Neural crest cell (in vitro differentiated cells): ENCODE measurements at places on chromosomes 12 and 14. TPM values are rescaled to one million over a fixed set of nuclear protein-coding genes. Genes with fewer than 3 reads are reported as not detected.

DNA sequence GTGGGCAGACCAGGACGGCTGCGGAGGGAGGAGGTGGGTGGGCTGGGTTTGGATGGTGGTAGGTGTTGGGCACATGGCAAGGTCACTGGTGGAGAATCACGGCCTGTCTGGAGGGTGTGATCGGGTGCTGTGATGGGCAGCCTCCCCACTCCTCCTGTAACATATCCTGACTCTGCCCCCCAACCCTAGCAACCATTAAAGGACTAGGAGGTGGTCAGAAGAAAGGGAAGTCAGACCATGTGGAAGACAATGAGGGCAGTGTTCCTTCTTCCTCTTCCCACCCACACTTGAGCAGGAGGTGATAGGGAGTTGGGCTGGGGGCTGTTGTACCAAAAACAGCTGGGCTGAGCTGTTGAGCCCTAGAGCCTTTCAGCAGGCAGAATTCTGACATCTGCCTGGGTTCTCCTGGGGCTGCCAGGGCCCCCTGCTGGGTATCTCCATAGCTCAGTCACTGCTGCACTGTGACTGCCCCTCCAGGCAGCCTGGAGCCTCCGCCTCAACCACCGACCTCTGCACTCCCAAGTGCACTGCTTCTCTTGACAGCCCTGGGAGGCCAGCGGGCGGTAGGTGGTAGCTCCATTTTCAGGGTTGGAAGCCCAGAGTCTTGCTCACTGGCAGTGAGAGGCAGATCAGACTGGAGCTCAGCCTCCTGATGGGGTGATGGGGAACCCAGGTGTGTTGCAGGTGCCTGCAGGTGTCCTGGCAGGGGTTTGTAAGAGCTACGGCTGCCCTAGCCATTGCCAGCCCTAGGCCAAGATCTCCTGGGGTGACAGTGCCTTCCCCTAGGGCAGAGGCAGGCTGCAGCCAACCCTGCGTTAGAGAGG, 15.4 kb downstream of the VASH1 start:
- peak; percentile 28 for DNase-seq

DNA sequence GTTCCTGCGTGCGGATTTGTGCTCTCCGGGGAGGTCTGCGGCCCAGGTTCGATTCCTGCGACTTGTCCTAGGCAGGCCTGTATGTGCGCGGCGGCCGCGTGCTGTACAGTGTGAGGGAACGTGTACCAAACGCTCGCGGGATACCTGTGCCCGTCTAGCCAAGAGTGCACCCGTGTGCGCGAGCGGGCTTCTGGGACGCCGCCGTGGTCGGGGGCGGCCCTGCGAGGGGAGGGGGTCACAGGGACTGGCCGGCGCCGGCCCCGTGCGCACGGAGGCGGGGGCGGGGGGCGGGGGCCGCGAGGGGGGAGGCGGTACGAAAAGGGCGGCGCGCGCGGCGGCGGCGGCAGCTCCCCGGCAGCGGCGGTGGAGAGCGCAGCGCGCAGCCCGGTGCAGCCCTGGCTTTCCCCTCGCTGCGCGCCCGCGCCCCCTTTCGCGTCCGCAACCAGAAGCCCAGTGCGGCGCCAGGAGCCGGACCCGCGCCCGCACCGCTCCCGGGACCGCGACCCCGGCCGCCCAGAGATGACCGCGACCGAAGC, at the start of gene DLK1:
Gene DLK1, plus strand, starts transcription at position 343 of the 536 bp plus-strand sequence. Its CDS starts 177 bp downstream, at position 520.
- DNase-seq = no peak

- DNase-seq = no peak
These were observed 13.9 kb downstream of the CLECL1 start for GRCh38 chr12:9718968-9719367.

GRCh38 chr12:52261208-52261484, 13.3 kb upstream of the KRT86 start:
- DNase-seq = no peak

GRCh38 chr12:50825372-50825838, 17.3 kb upstream of the TMPRSS12 start:
- no peak for DNase-seq

DNA sequence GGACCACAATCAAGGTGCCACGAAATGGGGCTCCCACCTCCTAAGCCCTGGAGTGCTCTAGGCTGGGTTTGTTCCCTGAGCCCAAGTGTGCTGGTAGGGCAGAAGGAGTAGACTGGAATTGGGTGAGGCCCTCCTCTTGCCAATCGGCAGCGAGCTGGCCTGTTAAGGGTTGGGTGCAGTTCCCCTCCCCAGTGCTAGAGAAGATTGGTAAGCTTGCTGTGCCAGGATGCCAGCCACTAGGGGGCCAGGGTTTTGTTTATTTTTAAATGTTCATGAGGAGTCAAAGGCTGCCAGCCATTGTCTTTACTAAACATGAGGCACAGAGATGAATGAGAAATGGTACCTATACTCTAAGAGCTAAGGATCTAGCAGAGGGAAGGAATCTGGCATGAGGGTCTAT, 79.7 kb downstream of the SPTB start:
- DNase-seq = no peak

GRCh38 chr14:31024577-31025366, 677 bp upstream of the AP4S1 start:
- DNase-seq = no peak

DNA sequence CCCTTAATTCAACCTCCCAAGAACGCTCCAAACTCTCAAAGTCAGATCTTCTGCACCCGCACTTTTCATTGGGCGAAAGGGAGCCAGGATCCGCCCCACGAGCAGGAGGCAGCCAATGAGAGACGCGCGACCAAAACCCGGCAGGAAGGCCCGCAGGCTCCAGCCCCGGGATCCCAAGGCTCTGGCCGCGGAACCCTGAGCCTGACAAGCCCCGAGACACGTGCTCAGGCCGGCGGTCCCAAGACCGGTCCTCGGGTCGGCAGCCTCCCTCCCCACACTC, 438 bp downstream of the DDX54 start:
- peak; percentile 80 for DNase-seq

DNA sequence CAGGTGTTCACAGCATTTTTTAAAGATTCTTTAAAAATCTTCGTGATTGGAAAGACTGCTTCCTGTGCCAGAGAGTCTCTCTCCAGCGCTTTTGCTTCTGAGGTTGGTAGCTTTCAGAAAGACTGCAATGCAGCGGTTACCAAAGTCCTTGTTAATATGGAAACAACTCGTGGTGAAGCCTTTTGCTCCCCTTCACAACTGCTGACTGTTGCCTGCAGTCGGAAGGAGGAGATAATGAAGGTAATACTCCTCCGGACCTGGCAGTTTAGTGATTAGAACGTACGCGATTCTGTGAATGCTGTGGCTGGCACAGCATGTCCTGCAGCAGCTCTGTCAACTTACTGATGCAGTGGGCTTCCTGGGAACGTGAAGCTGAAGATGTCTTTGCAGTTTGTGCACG, 50.9 kb downstream of the TRAF3 start:
- DNase-seq = no peak

DNA sequence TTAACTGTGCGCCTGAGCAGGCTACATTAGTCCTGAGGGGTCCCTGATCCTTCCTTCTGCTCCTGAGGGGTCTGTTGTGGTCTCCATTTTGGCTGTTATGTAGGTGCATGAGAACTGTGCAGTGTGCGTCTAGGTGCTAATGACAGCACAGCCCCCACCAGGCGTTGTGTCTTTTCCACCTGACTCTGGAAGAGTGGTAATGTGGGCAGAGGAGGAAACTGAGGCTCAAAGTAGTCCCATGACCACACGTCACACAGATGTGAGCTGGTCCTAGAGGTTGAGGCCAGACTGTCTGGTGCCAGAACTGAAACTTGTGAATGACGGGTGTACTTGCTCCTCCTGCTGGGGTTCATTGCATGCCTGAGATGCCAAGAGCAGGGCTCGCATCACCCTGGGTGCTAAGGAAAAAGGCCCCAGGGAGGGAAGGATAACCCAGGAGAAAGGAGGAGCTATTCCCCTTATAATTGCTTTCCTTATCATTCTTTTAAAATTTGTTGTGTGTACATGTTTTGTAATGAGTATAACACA, 111.8 kb downstream of the SLC25A47 start:
- DNase-seq = no peak

GRCh38 chr12:109995361-109995685, 845 bp downstream of the GIT2 start:
- DNase-seq = no peak

DNA sequence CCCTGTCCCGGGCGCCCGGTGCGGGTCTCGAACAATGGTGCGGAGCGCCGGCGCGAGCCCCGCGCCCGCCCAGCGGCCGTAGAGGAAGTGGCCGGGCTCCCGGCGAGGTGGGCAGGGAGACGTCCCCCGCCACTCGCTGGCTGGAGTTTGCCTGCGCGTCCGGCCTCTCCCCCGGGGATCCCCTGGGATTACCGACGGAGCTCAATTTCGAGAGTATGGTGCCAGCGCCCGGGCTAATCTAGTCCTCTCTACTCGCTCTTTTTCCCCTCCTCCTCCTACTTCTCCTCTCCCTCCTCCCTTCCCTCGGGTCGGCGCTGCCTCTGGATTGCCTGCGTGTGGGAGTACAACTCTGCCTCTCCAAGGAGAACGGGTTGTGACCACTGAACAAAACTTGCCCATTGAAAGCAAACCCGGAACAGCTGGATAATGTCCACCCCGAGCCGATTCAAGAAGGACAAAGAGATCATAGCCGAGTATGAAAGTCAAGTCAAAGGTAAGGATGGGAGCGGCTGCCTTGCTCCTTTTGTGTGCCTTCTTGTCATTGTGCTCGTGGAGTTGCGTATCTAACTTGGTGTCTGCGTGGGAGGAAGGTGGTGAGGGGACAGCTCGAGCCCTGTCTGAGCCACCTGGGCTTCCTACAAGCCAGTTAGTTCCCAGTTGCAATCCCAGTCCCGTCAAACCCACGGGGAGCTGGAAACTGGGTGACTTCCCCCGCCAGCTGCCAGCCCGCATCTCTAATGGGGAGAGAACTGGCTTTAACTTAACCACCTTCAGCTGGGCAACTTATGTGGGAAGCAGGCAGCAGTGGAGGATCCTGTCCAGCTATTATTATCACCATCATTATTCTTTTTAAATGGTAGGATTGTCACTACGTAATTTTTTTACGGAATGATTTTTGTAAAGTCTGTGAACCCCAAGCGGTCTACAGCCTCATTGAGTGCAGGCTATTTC, at the start of gene SRGAP1:
Gene SRGAP1, plus strand, starts transcription at position 310 of the 951 bp plus-strand sequence. Its CDS starts 117 bp downstream, at position 427.
- DNase-seq = peak; percentile 48

- no peak for DNase-seq
These were observed 298.1 kb upstream of the TMPO start for GRCh38 chr12:98217257-98217656.

- no peak for DNase-seq
These were observed 13.4 kb upstream of the PGF start for GRCh38 chr14:74968811-74969210.

DNA sequence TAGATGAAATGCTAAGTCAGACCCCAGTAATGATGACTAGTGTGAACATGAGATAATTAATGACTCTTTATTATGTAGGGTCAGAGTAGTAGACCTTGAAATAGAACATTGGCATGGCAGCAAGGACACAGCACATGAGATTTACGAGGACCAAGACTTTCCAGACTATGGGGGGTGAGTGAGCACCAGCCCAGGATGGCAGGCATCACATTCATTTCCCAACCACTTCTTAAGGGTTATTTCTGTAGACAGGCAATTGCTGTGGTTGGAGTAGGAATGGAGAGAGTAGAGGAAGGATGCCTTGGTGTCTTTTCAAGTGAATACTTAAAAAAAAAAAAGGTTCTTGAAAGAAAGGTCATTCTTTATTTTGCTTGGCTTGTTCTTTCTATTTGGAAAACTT, 189.4 kb upstream of the DYRK2 start:
- no peak for DNase-seq

DNA sequence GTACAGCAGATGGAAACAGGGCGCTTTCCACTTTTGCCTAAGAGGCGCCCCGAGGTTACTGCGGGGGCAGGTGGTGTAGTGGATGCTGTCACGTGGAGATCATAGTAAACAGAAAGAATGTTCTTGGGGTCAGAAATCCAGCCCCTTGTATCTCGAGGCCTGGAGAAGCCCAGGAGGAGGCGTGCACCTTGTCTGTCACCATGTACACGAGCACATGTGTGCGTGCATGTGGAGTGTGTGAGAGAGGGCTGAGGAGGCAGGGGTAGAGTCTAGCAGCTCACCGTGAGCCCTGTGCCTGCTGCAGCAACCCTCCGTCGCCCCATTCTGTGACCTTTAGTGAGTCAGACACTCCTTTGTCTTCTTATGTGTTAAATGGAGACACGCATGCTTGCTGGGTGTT, 59.0 kb downstream of the CACNA1C start:
- DNase-seq = no peak

DNA sequence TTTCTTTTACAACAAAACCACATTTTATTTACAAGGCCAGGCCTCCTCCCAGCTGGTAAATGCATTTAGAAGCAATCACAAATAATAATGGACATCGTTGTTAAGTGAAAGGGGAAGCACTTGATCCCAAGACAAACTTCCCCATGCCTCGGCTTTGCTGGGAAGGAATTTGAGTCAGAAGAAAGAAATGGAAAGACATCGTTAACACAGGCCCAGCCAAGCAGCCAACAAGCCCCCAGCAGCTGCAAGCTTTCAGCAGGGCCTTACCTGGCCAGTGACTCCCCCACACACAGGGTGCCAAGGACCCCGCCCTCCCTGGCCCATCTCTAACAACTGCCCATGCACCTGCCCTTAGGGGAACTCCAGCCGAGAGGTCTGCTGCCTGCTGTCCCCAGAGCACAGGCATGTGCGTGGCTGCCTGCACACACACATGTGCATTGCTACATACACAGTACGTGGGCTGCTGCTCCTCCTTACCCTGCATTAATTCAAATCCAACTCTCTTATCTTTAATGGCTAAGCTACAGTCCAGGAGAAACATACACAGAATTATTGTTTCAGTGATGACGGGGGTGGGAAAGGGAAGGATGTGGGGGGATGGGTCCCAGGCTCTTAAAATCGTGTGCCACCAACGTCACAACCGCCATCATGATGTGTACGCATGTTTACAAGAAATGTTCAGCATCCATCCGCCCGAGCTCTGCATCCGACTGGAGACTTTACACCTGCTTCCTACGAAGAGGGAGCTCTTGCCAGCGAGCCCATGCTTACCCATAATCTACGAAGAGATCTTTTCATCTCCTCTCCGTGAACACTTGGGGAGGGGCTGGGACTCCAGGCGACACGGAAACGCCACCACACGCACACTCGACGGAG, 9.8 kb downstream of the BCL11B start:
- no peak for DNase-seq

- peak; percentile 37 for DNase-seq
These were observed 25.7 kb upstream of the LRP1-AS start for GRCh38 chr12:57173089-57173488.

GRCh38 chr14:23613242-23614070, 22.7 kb upstream of the DHRS2 start:
- no peak for DNase-seq

The TTC9 gene
- 3.7 and 4.2 TPM in 2 replicates for total RNA-seq

The TTC5 gene
- total RNA-seq = 25.6 and 25.8 TPM in 2 replicates

The LTBP2 gene
- total RNA-seq = 0.93 and 1.3 TPM in 2 replicates

The NYNRIN gene
- 10.3 and 10.4 TPM in 2 replicates for total RNA-seq

The ENDOU gene
- total RNA-seq = not detected in 2 replicates

The LTBR gene
- 1.6 and 1.7 TPM in 2 replicates for total RNA-seq

The ARHGEF40 gene
- 72.7 and 73.8 TPM in 2 replicates for total RNA-seq
